ENCODE measurements at places on chromosomes 1 and 21.

GRCh38 chr1:1400576-1401456 lies 1.7 kb upstream of the CCNL2 start:
- no peak for DNase-seq

- DNase-seq, result no peak
These were observed 10.2 kb downstream of the TNNI1 start for GRCh38 chr1:201411292-201411691.

- peak; percentile 41 for DNase-seq
These were observed 35.3 kb upstream of the FCER1A start for GRCh38 chr1:159266832-159267231.

DNA sequence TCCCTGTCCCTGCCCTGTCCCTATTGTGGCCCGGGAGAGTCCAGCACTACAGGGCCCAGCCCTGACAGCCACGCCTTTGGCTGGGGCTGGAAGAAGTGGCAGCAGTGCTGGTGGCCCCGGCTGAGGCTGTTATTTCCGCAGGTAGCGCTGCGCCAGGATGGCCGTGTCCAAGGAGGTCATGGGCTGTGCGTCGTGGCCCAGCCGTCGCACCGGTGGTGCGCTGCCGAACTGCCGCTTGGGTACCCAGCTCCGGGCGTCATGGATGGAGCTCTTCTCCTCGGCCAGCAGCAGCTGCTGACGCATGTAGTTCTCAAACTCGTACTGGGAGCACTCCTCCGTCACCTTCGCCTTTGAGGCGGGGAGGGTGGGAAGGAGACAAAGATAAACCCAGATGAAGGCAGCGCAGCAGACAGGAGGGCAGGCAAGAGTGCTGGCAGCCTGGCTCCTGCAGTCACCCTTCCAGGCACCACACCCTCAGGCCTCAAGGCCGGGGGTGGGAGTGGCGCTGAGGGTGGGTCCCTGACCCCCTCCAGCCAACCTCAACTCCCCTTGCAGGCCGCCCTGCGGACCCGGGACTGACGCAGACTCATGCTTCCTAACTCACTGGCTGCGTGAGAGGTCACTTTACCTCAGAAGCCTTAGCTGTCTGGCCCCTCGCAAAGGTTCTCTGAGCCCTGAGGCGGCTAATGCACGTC lies 18.3 kb upstream of the EVA1B start:
- DNase-seq, result no peak

DNA sequence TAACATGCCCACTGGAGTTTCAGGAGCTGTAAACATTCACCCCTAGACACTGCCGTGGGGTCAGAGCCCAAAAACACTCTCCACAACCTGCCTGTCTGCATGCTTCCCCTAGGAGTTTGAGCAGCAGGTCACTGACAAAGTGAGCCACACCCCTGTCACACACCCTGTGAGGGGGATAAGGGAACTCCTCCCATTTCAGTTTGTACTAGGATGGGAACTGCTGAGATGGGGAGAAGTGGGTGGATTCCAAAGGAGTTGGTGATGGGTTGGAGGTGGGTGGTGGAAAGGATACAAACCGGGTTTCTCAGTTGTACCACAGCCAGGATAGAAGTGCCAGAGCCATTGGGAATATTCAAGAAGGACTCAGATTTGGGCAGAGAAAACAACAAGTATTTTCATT lies 140.2 kb downstream of the MIS18A start:
- DNase-seq, result no peak

DNA sequence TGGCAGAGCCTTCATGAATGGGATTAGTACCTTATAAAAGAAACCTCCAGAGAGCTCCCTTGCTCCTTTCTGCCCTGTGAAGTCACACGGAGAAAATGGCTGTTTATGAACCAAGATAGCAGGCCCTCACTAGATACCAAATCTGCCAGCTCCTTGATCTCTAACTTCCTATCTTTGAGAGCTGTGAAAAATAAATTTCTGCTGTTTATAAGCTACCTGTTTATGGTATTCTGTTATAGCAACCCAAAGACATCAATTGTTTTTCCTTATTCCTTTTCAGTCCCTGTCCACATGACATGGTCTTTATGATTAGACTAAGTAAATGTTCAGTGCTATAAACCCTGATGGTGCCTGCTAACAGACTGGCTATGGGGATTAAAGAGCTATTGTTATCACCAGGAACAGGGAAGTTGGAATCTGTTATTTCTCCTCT lies 9.7 kb upstream of the STIL start:
- no peak for DNase-seq

DNA sequence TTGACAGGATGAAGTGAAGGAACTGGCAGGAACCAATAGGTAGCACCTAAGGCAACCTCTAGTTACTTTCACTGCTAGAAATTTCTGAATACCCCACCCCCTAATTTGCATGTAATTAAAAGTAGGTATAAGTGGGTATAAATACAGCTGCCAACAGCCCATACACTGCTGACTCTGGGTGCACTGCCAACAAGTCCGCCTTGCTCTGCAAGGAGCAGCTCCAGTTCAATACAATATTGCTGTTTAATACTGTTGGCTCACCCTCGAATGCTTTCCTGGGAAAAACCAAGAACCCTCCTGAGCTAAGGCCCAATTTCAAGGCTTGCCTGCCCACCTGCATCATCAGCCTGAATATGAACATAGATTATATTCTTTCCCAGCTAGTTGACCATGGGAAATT lies 981.9 kb downstream of the ADGRL2 start:
- no peak for DNase-seq

DNA sequence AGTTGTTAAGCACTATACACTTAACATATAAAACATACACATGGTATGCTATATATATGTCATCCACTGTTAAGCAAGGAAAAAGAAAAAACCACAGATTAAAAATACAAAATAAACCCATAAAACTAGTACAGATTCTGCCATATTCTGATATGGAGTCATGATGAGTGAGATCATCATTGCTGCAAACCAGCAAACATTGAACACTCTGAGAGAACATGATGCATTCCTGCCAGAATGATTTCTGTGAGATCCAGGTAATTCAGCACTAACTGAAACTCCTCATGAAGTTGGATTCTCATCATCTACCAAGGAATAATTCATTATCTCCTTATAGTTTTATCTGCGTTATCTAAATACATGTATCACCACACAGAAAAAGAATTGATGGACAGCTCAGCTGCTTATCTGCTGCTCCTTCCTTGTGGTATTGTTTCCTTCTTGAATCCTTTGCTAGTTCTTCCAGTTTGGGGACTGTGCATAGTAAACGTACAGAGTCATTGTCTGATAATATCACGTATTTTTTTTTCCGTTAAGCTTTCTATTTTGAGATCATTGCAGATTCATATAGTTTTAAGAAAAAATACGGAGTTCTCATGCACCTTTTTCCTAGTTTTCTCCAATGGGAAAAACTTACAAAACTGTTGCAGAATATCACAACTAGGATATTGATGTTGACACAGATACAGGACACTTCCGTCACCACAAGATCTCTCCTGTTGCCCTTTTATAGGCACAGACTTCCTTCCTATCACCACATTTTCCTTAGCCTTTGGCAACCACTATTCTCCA lies 9.3 kb downstream of the RAB4A start:
- DNase-seq, result peak; percentile 36

DNA sequence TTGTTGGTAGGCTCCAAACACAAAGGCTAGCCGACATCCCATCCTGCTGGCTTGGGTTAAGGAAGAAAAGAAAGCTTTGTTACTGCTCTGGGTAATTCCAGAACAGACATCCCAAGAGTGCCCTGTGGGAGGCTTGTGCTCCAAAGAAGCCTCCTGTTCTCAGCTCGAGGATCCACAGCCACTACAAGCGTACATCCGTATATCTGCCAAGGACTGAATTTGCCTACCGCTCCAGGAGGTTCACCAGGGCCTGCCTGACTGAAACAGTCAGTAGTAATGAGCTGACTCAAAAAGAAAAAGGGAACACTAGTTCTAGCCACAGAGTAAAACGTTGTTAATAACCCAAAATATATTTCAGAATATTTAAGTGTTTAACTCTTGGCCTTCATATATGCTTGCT lies 24.8 kb upstream of the MUTYH start:
- no peak for DNase-seq

- no peak for DNase-seq
These were observed 737.8 kb upstream of the CXADR start for GRCh38 chr21:16775076-16775475.

GRCh38 chr1:2300851-2301606 lies 72.9 kb downstream of the SKI start:
- DNase-seq, result no peak
